ENCODE measurements at places on chromosomes 4 and X.

DNA sequence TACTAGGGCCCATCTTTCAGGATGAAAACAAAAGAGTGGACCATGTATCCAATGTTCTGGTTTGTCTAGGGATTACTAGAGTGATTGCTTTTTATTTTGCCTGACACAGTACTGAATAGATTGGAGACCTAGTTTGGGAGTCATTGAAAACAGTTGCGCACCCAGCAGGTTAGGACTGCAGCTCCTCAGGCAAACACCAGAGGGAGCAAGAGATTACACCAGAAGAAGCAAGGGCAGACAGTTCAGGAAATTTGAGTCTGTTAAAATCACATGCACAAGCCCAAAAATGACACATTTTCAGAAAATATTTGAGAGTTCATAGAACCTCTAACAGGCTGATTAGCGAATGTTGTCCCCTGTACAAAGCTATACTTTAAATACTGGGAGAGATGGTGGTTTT lies 55.6 kb downstream of the CYLC1 start:
- no peak for DNase-seq

DNA sequence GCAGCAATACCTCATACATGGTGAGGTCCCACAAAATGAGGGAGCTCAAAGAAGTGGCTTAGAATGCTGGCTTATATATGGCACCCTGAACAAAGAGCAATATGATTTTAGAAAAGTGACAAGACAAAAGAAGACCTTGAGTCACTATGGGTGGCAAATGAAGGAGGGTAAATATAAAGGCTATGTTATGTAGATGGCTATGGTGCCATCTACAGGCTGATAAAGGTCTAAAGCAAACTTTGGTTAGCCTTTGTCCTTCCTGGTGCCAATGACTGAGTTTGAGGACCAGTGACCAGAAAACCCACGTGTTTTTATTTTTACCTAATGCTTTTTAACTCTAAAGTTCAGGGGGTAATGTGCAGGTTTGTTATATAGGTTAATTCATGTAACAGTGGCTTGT lies 151.8 kb downstream of the CCNG2 start:
- peak; percentile 15 for DNase-seq

DNA sequence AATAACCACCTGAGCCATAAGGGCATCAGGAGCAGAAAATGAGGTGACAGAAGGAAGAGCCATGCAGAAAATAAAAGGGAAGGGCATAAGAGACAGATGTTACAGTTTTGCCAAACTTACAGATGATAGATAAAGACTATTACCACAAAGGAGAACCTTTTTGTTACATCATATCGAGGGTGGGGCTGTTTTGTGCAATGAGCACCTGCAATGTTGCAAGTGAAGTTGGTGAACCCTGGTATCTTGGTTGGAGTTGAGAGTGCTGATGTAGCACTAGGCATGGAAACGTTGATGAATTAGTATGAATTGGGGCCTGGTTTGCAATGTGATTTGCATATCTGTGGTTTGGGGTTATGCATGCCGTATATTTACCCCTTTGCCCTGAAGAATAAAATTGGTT lies 119.8 kb upstream of the TEX13D start:
- DNase-seq = no peak

- no peak for DNase-seq
Observed at GRCh38 chrX:55759478-55759877, 41.9 kb downstream of the RRAGB start.
